ENCODE measurements at places on chromosomes 6 and 20.

GRCh38 chr6:168087436-168088160, 8.6 kb upstream of the FRMD1 start:
- DNase-seq, result no peak

GRCh38 chr6:138038142-138038870, 68.9 kb downstream of the PERP start:
- DNase-seq, result no peak

DNA sequence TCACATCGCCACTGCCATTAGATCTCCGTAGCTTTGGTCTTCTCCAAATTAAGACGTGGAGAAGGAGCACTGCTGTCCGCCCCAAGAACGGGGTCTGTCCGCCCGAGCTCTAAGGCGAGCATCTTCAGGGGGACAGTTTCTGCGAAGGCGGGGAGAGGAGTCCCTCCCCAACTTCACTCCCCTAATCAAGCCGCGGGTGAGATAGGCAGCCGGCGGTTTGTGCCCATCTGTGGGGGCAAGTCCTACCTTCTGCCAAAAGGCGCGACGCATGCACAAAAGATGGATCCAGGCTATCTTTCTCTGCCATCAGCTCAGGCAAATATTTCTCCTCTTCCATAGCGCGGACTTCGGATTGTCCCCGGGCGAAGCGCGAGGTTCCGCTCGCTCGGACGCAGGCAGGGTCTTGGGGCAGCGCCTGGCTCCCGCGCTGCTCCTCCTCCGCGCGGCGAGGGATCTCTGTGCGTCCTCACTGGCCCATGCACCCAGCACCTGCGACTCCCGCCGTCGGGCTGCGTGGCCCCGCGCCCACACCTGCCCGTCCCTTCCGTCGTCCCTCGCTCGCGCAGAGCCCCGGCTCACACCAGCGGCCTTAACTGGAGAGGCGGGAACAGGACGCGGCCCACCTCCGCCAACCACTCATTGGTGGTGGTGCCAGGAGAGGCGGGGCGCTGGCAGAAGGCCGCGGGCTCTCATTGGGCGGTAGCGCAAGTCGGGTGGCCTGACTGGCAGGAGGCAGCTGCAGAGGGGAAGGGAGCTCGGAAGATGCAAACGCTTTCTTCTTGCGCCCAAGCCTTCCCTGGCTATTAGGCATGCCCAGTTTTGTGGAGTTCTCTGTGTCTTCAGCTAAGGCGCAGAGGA, at the start of gene KHDRBS2:
Gene KHDRBS2 (minus strand): TSS at position 614 of the 858 bp plus-strand sequence.
- no peak for DNase-seq

GRCh38 chr6:112370946-112371345, 23.8 kb downstream of the RFPL4B start:
- no peak for DNase-seq

DNA sequence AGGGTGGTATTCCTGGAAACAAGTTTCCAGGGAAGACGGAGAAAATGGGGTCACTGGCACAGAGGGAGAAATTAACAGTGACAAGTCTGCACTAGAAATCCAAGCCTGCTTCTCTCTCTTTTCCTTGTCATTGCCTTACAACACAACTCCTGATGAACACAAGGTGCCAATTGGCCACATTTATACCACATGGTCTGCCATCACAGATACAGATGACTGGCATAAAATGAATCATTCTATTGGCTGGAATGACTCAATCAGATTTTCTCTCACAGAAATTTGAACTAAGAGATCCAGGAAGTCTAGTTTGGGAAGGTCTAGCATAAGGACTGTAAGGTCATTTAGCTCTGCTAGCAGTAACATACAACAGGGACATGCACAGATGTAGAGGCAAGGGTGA, 190.3 kb downstream of the LINC00237 start:
- no peak for DNase-seq

- no peak for DNase-seq
Measured at GRCh38 chr6:159759645-159760044, 2.2 kb upstream of the ACAT2 start.

DNA sequence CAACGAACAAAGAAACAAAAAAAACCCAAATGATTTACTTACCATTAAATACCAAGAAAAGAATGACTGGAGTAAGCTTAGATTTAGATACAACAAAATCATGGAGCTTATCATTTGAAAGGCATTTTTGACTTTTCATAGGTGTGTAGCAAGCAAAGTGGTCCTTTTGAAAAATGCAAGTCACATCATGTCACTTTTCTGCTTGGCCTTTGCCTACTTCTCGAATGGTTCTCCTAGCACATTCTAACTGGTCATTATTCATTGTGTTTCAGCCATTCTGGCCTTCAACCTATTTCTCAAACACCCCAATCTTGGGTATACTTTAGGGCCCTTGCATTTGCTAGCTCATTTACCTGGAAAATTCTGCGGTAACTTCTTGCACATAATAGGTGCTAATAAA, 22.6 kb downstream of the ASXL1 start:
- no peak for DNase-seq

- no peak for DNase-seq
Measured at GRCh38 chr6:82555801-82556200, 192.2 kb downstream of the TPBG start.

GRCh38 chr6:130136798-130137197, 86.0 kb downstream of the SAMD3 start:
- DNase-seq, result no peak

DNA sequence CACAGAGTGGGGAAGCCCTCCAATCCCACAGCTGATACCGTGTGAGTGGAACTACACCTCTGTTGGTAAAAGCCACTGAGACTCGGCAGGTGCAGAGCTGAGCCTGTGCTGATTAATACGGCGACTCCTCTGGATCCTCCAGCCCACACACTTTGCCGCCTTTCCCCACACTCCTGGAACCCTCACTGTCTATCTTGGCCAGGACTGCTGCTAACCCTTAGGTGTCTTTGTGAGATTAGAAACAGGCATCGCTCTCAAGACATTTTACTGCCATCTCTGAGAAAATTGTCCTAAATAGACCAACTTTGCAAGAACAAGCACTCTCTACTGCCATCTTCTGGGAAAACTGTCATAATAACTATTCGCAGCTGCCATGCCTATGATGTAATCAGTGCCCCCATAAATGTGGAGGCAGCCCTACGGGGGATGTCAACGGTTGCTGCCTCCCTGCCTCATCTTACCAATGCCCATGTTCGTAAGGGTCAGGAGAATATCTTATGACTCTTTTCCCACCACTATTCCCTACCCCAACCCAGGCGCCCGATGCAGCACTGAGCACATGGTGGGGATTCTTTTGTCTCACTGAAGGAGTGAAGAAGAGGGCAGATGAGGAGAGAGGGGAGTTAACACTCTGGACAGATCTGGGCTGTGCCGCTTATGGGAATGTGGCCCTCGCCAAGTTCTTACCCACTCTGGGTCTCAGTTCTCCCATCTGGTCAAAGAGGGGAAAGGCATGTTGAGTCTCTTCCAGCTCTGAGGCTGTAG, 26.1 kb upstream of the KCNB1 start:
- DNase-seq, result peak; percentile 33

- DNase-seq, result no peak
Measured at GRCh38 chr6:83853178-83854000, at the start of gene RIPPLY2. Gene RIPPLY2, plus strand, starts transcription at chr6:83853360. Its CDS starts 57 bp downstream, at chr6:83853417.

GRCh38 chr20:44861531-44862006, 23.9 kb upstream of the YWHAB start:
- DNase-seq, result no peak

GRCh38 chr6:29967379-29968010, 25.2 kb downstream of the HLA-A start:
- DNase-seq, result peak; percentile 82

DNA sequence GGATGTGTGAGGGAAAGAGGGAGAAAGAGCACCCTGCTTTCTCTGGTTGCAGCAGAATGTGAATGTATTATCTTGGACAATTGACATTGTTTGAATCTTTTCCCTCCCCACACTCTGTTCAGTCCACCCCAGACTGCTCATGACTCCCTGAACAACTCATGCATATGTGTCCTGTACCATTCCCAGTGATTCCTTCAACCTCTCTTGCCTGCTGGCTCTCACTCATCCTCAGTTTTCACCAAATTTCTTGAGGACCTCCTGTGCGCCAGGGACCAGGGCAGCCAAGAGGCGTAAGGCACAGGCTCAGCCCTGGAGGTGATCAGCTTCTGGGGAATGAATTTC, 5.4 kb downstream of the NOX3 start:
- DNase-seq, result no peak

- DNase-seq, result no peak
Measured at GRCh38 chr20:62969179-62969760, 16.8 kb downstream of the SLC17A9 start.

DNA sequence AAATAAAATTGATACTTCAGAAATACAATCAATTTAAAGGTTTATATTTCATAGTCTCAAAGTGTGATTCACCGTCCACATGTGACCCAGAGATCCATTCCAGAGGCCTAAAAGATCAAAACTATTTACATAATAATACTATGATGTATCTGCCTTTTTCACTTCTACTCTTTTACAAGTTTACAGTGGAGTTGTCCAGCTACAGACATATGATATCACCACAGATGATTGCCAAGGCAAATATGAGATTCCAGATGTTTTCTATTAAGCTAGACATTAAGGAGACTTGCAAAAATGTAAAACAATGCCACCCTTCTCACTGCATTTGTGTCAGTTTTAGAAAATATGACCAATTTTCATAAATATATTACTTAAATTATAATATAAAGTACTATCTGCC, 443.7 kb downstream of the GJA1 start:
- DNase-seq, result no peak

GRCh38 chr6:125431971-125432370, 130.2 kb upstream of the HDDC2 start:
- no peak for DNase-seq

GRCh38 chr6:50380406-50381098, 330.8 kb upstream of the DEFB112 start:
- no peak for DNase-seq

- peak; percentile 92 for DNase-seq
Measured at GRCh38 chr6:16712931-16713484, 48.3 kb downstream of the ATXN1 start.

DNA sequence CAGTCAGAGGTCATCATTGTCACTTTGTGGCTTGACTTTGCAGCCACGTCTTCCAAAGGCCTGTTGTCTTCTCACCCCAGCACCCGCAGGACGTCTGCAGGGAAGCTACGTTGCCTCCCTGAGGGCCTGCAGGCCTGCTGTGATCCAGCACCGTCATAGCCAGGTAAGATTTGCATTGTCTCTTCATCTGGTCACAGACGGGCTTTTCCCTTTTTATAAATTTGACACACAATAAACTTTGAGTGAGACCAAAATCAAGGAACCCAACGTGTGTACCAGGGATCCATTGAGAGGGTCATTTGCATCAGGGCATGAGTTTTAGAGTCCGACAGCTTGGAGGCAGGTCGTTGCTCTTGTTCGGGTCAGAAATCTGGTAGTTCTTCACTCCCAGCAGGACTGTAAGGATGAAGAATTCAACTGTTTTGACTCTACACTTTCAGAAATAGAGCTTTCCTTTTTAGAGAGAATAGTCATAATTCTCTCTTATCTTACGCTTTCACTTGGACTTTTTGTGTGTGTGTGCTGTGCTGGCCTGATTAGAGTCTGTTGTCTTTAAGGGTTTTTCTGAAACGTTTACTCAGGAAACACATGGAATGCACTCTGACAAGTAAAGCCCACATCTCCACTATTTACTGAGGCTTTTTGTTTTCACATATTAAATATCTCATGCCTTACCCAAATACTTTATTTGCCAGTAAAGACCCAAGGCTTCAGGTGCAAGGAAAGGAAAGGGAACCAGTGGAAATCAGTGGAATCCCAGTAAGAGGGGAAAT, 177.2 kb upstream of the TAB2 start:
- DNase-seq, result no peak

- no peak for DNase-seq
Measured at GRCh38 chr20:50142812-50143211, 10.7 kb downstream of the PEDS1 start.

DNA sequence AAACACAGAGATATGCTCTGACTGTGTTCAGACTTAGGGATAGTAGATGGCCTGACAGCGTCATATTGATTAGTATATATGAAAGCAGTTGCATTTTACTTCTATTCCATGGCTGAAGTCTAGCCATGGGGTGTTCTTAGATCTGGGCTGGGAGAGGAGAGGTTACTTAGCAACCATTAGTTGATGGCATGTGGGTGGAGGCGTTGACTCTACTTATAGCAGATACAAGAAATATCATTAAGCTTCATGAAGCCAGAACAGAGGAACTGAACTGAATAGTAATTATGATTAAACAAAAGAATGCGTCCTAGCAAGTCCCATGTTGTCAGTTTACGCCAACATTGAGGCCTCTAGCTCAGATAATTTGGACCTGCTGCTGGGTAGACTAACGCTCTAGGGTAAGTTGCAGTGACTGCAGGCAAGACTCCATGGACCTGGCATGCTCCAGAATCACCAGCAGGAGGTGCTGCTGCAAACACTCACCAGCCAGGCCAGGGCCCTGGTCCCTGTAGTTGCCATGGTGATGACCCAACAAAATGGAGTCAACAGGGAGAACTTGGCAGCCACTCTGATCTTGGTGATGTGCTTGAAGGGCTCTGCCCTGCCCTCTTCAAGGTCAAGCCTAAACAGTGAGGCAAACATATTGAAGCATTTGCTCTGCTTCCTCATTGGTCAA, 477.3 kb downstream of the PREX1 start:
- no peak for DNase-seq

GRCh38 chr20:57071283-57071731, 195.1 kb downstream of the BMP7 start:
- DNase-seq, result no peak

DNA sequence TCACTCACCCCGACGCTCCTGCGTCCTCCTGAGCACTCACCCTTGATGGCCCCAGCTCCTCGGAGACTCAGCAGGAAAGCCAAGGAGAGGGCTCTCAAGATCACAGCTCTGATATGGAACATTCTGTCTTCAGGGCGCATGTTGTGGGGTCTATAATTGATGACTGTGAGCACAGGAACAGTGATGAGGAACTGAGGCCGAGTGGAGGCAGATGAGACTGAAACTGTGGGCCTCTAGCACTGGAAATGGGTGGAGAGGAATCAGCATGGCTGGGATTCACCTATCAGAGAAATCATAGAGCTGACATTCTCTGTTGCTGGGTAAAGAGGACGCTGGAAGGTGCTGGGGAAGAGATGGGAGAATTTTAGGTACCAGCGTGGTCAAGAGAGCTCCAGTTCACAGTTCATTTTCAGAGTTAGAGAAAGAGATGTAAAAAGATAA, at the start of gene HLA-DPA1:
Gene HLA-DPA1 (minus strand): TSS at position 219 of the 441 bp plus-strand sequence.
- DNase-seq, result peak; percentile 70

GRCh38 chr6:169755162-169755561, 3.7 kb downstream of the ERMARD start:
- DNase-seq, result no peak

GRCh38 chr20:63258781-63259180, 4.5 kb upstream of the NKAIN4 start:
- DNase-seq, result no peak

- DNase-seq, result no peak
Measured at GRCh38 chr6:48837744-48838143, 625.3 kb downstream of the MMUT start.
